ENCODE measurements at places on chromosomes 5 and 9.

DNA sequence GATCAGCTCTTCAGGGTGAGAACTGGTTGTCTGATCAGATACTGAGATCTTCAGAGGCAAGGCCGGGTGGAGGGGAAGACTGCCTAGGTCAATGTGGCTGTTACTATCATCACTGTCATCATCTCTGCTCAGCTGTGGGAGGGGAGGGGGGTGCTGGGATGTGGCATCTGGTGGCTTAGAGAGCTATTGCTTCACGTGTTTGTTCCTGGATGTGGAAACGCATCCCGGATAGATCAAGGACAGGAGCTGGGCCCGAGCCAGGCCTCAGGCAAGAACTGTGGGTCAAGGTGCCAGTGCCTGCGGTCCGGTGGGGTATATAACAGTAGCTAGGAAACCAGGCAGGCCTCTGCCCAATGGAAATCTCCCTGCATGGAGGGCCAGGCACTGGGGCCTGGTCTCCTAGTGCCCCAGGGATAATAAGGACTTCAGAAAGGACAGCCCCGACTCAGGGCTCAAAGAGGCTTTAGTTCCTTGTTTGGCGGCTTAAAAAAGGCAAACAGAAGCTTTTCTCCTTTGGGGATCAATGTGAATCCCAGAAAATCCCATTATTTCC is 30.3 kb upstream of the TIFAB start:
- no peak overlapping the region for H3K27ac ChIP-seq
- H3K4me1 ChIP-seq: no peaks in the 10 kb centered on the region

DNA sequence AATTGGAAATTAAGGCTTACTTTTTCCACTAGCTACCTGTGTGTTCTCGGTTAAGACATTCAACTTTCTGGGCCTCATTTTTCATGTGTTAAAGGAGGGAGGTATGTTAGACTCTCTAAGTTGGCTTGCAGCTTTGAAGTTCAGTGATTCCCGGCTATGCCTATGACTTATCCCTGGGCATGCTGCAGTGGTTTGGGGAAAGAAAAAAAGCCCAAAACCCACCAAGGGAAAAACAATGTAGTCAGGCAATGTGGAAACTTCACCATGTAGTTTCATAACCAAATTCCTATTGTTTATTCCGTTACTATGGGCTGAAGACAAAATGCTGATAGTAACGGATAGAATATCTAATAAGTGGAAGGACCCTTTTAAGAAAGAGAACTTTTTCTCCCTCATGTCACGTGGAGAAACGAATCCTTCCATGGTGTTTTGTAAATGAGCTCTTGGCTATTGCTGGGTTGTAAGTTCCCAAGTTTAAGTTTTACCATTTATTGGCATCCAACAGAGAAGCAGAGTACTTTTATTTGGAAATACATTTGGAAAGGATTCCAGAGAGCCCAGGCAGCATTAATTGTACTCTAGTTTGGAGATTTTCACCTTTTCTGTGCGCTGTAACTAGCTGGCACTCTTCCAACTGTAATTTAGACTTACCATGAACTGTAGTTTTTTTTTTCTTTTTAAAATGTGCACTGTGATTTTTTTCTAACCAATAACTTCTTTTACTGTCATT is 84.9 kb upstream of the MPDZ start:
- no peak for DNase-seq

- DNase-seq: no peak
- peak overlapping the region; percentile 26 for H3K4me3 ChIP-seq
- H3K4me1 ChIP-seq: peaks cover 59% of the 10 kb centered on the region
Observed at GRCh38 chr9:93022066-93022465, 36.4 kb upstream of the SUSD3 start.

DNA sequence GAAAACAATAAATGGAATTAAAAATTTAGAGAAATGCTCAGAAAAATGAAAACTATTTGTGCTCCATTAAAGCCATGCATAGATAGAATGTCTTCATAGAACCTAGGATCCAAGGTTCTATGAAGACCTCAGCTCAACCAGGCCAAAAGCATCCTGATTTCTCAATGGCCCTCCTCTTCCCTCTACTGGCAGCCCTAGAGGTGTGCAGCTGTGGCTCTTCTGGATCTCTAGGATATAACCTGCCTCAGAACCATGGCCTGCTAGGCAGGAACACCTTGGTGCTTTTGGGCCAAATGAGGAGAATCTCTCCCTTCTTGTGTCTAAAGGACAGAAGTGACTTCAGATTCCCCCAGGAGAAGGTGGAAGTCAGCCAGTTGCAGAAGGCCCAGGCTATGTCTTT is 15.1 kb downstream of the IFNA1 start:
- H3K4me3 ChIP-seq: no peak overlapping the region
- no peaks in the 10 kb centered on the region for H3K4me1 ChIP-seq
- no peaks in the 10 kb centered on the region for H3K36me3 ChIP-seq
- no peak overlapping the region for H3K27ac ChIP-seq
- H3K27me3 ChIP-seq: peaks cover 24% of the 10 kb centered on the region

GRCh38 chr5:109654455-109654854 is 35.3 kb upstream of the MAN2A1 start:
- H3K4me1 ChIP-seq: peaks cover 10% of the 10 kb centered on the region
- no peak overlapping the region for H3K4me3 ChIP-seq
- no peak for DNase-seq
- H3K27me3 ChIP-seq: peaks cover 5% of the 10 kb centered on the region

GRCh38 chr5:28217695-28218094 is 1179.3 kb upstream of the CDH9 start:
- H3K27me3 ChIP-seq: no peaks in the 10 kb centered on the region
- no peak overlapping the region for H3K4me3 ChIP-seq
- no peak for DNase-seq

DNA sequence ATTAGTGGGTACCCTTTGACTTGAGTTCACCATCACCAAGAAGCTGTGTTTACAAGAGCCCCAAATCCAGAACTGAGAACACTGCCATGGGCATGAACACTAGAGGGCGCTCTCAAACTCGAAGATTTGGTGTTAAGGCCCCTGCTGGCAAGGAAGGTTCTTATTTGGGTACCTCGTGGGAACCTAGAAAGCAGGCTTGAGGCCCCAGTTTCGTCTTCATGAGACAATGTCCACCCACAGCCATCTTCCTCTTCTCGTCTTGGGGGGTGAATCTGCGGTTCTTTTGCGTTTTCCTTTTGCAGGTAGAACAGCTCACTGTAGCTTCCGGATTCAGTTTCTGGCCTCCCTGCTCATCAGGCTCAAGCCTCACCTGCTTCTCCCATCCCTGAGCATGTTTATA is 184.0 kb downstream of the SEMA5A start:
- DNase-seq: no peak
- no peaks in the 10 kb centered on the region for H3K27me3 ChIP-seq
- no peak overlapping the region for H3K27ac ChIP-seq
- no peaks in the 10 kb centered on the region for H3K4me1 ChIP-seq
- H3K36me3 ChIP-seq: no peaks in the 10 kb centered on the region
- no peak overlapping the region for H3K4me3 ChIP-seq

GRCh38 chr5:14204785-14205321 is 61.7 kb downstream of the TRIO start:
- no peaks in the 10 kb centered on the region for H3K36me3 ChIP-seq
- peak overlapping the region; percentile 35 for H3K4me3 ChIP-seq
- DNase-seq: no peak
- H3K27me3 ChIP-seq: peaks cover 5% of the 10 kb centered on the region

GRCh38 chr9:120783602-120784047 is 9.6 kb downstream of the FBXW2 start:
- H3K4me1 ChIP-seq: peaks cover 52% of the 10 kb centered on the region
- peak overlapping the region; percentile 79 for H3K27ac ChIP-seq
- no peaks in the 10 kb centered on the region for H3K27me3 ChIP-seq
- H3K4me3 ChIP-seq: no peak overlapping the region
- H3K36me3 ChIP-seq: peaks cover 16% of the 10 kb centered on the region

GRCh38 chr5:112350626-112351025 is 68.5 kb downstream of the EPB41L4A start:
- H3K27me3 ChIP-seq: no peaks in the 10 kb centered on the region
- H3K36me3 ChIP-seq: no peaks in the 10 kb centered on the region
- H3K27ac ChIP-seq: no peak overlapping the region

- H3K27me3 ChIP-seq: peaks cover 25% of the 10 kb centered on the region
- H3K27ac ChIP-seq: no peak overlapping the region
- no peak for DNase-seq
- peaks cover 21% of the 10 kb centered on the region for H3K4me1 ChIP-seq
- H3K4me3 ChIP-seq: peak overlapping the region; percentile 44
Observed at GRCh38 chr9:21381448-21382339, 3.5 kb downstream of the IFNA2 start.

GRCh38 chr5:112333331-112333781 is 85.7 kb downstream of the EPB41L4A start:
- DNase-seq: no peak
- H3K4me3 ChIP-seq: no peak overlapping the region
- no peaks in the 10 kb centered on the region for H3K36me3 ChIP-seq
- no peak overlapping the region for H3K27ac ChIP-seq
- peaks cover 7% of the 10 kb centered on the region for H3K4me1 ChIP-seq
- H3K27me3 ChIP-seq: peaks cover 8% of the 10 kb centered on the region

- H3K36me3 ChIP-seq: peaks cover 4% of the 10 kb centered on the region
- no peak overlapping the region for H3K27ac ChIP-seq
- peaks cover 56% of the 10 kb centered on the region for H3K4me1 ChIP-seq
- no peak for DNase-seq
- peak overlapping the region; percentile 91 for H3K4me3 ChIP-seq
Observed at GRCh38 chr9:122090981-122091380, 2.1 kb downstream of the TTLL11 start.
